ENCODE measurements at places on chromosomes 16 and 17. TPM values are rescaled to one million over a fixed set of nuclear protein-coding genes. Genes with fewer than 3 reads are reported as not detected.

GRCh38 chr17:68383443-68384321, 73.6 kb downstream of the WIPI1 start:
- peaks cover 26% of the 10 kb centered on the region for H3K4me1 ChIP-seq
- H3K36me3 ChIP-seq, result no peaks in the 10 kb centered on the region
- no peak for DNase-seq
- H3K27me3 ChIP-seq, result no peaks in the 10 kb centered on the region
- H3K4me3 ChIP-seq, result no peak overlapping the region
- no peak overlapping the region for H3K27ac ChIP-seq

DNA sequence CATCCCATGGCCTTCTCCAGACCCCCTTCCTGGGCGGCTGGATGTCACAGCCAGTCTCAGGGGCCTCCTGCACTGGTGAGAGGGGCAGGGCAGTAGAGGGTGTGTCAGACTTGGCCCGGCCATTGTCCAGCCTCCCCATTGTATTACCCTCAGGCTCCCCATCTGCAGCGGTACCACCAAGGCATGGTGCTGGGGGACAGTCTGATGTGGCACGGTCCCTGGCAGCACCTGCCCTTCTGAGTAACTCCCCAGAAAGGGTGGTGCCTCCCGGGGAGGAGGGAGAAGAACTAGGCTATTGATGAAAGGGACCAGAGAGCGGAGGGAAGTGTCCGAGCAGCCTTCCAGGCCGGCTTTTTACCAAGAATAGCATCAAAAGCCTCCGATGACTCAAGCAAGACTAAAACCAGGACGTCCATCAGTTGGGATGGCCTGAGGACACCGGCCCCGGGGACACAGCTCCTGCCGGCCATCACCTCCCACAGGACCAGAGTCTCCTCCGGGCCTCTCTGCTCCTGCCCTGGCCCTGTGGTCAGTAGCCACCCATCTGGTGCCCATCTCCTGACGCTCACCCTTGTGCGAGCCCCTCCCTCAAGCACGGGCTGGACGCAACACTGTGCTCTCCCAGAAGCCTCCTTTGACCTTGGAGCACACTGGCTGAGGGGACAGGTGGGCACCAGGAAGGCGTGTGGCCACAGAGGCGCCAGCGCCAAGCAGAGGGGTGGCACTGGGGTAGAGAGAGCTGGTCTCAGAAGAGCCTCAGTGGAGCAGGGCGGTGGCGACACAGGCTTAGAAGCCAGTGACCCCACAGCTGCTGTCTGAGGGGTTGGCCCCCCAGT, 5.8 kb upstream of the CPNE7 start:
- H3K36me3 ChIP-seq, result no peaks in the 10 kb centered on the region
- no peak overlapping the region for H3K4me3 ChIP-seq
- DNase-seq, result no peak

SP6 gene
- not detected for total RNA-seq

PAGR1 gene
- total RNA-seq, result 43.7 TPM

GRCh38 chr17:39722965-39723848, 7.1 kb downstream of the MIEN1 start:
- no peak for DNase-seq
- H3K4me1 ChIP-seq, result no peaks in the 10 kb centered on the region
- H3K27me3 ChIP-seq, result no peaks in the 10 kb centered on the region
- H3K4me3 ChIP-seq, result no peak overlapping the region
- H3K36me3 ChIP-seq, result no peaks in the 10 kb centered on the region
- no peak overlapping the region for H3K27ac ChIP-seq

- no peak overlapping the region for H3K4me3 ChIP-seq
- no peaks in the 10 kb centered on the region for H3K36me3 ChIP-seq
- H3K4me1 ChIP-seq, result no peaks in the 10 kb centered on the region
- DNase-seq, result no peak
Observed at GRCh38 chr16:57754354-57755060, 18.9 kb downstream of the KATNB1 start.

GRCh38 chr16:63323055-63323454, 1286.8 kb upstream of the CDH8 start:
- H3K27me3 ChIP-seq, result no peaks in the 10 kb centered on the region
- no peak overlapping the region for H3K4me3 ChIP-seq
- H3K4me1 ChIP-seq, result no peaks in the 10 kb centered on the region

DNA sequence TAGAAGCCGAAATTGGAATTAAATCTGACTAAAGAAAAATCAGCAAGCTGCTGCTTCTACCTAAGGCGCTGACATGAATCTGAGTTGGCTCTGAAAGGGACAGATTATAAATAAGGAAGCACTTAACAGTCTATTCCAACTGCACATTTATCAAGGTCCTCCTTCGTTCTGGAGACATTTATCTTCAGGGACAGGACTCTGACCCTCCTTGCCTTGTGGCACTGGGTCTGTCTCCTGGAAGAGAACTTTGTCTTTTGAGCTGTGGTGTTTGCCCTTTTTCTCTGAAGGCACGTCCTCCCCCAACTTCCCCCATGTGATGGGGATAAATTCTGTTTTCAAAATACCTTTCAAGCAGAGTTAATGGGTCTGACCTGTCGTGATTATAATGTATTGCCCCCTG, 47.0 kb upstream of the MARCHF10 start:
- H3K4me1 ChIP-seq, result no peaks in the 10 kb centered on the region
- H3K27me3 ChIP-seq, result no peaks in the 10 kb centered on the region
- no peaks in the 10 kb centered on the region for H3K36me3 ChIP-seq

DNA sequence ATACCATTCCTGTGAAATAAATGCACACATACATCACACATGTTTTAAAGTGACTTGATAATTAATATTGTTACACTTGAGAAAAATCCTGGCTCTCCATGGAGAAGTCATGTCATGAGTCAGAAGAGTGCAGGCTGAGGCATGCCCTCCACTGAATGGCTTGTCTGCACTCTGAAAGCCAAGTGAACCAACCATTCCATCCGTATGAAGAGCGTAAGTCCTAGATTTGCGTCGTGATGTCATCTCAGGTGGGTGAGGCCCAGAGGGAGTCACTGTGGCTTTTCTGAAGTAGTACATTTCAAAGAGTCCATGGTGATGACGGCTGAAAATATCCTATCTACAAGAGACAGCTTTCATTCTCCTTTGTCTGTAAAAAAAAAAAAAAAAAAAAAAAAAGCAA, 83.5 kb upstream of the IRX5 start:
- no peak overlapping the region for H3K4me3 ChIP-seq
- no peaks in the 10 kb centered on the region for H3K4me1 ChIP-seq
- H3K27ac ChIP-seq, result no peak overlapping the region
- H3K36me3 ChIP-seq, result no peaks in the 10 kb centered on the region
- H3K27me3 ChIP-seq, result no peaks in the 10 kb centered on the region

KCTD11 gene
- total RNA-seq, result 4.3 TPM

CDT1 gene
- total RNA-seq, result 0.17 TPM
